ENCODE measurements at places on chromosomes 2 and 18.

- DNase-seq: no peak
These were observed 193.2 kb downstream of the NDUFA10 start for GRCh38 chr2:239831861-239832489.

GRCh38 chr2:233290051-233290845 lies 17.4 kb upstream of the SAG start:
- no peak for DNase-seq

GRCh38 chr2:105868060-105868459 lies 123.3 kb downstream of the NCK2 start:
- no peak for DNase-seq

DNA sequence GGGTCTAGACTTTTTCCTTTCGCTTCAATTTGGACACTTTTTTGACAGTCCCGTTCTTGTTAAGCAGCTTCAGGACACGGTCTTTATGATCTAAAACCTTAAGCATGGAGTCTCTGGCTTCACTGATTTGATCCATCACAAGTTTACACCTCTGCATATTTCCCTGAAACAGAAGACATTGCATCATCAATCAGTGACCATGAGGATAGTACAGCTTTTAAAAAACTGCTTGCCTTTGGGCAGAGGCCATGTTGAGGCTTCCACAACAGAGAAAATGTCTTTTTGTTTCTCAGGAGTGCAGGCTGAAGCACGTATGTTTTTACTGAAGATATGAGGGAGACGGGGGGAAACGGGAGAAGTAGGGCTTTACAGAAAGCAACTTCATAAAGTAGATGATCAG lies 56.2 kb upstream of the AMMECR1L start:
- DNase-seq: no peak

- DNase-seq: no peak
These were observed 114.5 kb downstream of the KLHL29 start for GRCh38 chr2:23499439-23499838.

DNA sequence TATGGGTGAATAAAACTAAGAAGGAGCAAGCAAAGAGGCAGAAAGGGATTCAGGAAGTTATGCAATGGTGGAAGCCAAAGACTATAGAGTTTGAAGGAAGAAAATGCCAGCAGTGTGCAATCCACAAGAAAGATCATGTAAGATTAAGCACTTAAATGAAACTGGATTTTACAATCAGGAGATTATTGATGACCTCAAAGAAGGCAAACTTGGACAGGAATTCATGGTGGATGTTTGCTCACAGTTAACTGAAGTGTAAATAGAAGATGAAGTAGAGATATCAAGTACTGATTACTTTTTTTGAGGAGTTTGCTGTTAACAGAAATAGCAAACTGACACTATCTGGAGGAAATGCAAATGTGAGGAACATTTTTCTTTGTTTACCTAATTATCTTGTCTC lies 308.9 kb downstream of the RND3 start:
- DNase-seq: no peak

DNA sequence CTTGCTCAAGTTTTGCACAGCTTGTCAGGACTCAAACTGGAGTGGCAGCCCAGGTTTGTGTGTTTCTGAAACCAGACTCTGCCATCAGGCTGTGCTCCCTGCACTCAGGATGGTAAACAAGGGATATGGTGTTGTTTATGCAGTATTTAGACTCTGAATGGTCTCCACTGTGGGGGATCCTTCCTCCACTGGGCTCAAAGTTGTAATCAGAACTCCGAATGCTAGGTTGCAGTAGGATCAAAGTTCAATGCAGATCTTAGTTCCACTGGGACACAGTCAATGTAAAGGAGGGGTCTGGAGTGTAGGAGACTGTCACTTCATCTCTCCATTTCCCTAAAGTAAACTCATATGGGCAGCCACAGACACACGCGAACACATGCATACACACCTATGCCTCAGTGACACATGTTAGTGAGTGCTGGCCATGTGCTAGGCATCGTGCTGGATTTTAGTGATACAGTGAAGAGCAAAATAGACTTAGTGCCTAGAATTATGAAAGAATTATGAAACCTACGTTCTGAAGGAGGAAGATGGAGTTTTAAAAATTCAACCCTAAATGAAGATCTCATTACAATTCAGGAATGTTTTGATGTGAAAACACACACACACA lies 6.1 kb downstream of the IL18R1 start:
- no peak for DNase-seq

DNA sequence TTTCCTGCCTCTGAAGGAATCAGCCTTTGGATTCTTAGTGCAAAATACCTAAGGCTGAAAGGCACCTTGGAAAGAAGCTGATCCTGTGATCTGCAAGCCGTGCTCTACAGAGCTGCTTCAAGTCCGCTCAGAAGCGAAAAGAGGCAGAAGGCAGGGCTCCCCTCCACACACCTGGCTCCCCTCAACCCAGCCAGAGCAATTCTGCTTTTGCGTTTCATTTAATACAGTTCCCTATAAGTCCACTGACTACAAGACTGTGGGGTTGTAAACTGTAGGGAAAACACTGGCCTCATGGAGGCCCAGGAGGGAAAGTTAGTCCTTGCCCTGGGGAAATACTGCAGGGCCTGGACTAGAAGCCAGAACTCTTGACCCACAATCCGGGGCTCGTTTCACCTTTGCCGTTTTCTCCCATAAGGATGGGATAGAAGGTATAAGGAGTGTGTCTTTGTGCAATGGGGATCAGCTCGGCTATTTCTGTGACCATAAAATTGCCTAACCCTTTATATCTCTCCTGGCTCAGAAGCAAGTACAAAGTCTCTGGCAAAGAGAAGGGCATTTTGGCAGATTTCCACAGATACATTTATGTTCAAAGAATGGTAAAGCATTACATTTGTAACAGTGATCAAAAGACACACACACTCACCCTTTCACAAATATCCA lies 95.8 kb upstream of the TEX51 start:
- DNase-seq: no peak

GRCh38 chr2:9498210-9498609 lies 23.9 kb downstream of the IAH1 start:
- DNase-seq: no peak
